Smooth muscle cell of trachea (primary cell): ENCODE measurements at places on chromosomes 2 and 18. TPM values are rescaled to one million over a fixed set of nuclear protein-coding genes. Genes with fewer than 3 reads are reported as not detected.

Gene C2orf78
- not detected in 2 replicates for total RNA-seq

Gene FOXD4L1
- 0.15 and 0.17 TPM in 2 replicates for total RNA-seq

Gene CIB4
- not detected in 2 replicates for total RNA-seq

Gene DNAH6
- total RNA-seq = 0.17 and 0.58 TPM in 2 replicates

Gene GATA6
- 5.7 and 7.9 TPM in 2 replicates for total RNA-seq
